ENCODE measurements at places on chromosomes 16 and 17.

DNA sequence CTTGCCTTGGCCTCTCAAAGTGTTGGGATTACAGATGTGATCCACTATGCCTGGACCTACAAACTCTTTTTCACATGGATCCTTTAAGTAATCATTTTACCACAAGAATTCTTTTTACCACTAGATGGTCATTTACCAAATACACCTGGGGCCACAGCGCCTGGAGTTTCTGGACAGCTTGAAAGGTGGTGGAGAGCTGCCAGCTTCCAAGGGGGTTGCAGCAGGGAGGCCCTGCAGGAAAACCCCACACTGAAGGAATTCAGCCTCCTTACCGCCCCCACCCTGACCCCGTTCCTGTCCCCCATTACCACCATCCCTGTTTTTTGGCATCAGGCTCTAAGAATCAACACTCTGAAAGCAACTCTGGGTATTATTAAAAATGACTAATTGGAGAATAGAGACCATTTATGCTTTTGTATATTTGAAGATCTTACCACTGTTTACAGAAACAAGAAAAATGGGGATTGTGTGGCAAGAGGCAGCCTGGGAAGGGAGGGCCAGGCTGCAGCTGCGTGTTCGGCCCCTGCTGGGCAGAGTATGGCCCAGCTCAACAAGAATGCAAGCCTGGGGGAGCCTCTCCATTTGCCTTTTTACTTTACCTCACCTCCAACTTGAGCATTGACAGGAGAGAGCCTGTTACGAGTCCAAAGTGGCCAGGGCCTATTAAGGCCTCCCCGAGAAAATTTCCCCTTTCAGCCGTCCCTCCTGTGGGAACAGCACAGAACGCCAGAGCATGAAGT lies 209.9 kb downstream of the ZFHX3 start:
- peak; percentile 56 for DNase-seq

- DNase-seq = peak; percentile 43
Observed at GRCh38 chr16:27436921-27437650, 35.1 kb downstream of the IL21R start.

GRCh38 chr17:50079334-50080095 lies 15.6 kb upstream of the PDK2 start:
- DNase-seq = peak; percentile 88

GRCh38 chr17:3630781-3631180 lies 5.3 kb downstream of the SHPK start:
- no peak for DNase-seq

DNA sequence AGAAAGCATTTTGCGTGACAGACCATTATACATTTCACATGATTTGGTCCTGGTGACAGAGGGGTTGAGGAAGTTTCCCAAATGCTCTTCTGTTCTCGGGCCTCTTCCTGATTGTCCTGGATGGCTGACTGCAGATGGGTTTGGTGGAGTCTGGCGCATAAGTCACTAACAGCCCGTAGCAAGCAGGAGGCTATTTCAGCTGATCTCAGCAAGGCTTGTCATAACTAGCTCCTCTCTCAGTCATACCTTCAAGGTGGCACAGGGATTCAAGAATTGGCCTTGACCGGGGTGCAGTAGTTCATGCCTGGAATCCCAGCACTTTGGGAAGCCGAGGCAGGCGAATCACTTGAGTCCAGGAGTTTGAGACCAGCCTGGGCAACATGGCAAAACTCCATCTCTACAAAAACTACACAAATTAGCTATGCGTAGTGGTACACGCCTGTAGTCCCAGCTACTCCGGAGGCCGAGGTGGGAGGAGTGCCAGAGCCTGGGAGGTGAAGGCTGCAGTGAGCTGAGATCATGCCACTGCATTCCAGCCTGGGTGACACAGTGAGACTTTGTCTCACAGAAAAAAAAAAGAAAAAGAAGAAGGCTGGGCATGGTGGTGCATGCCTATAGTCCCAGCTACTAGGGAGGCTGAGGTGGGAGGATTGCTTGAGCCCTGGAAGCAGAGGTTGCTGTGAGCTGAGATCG lies 68.9 kb upstream of the HAS3 start:
- DNase-seq = no peak

DNA sequence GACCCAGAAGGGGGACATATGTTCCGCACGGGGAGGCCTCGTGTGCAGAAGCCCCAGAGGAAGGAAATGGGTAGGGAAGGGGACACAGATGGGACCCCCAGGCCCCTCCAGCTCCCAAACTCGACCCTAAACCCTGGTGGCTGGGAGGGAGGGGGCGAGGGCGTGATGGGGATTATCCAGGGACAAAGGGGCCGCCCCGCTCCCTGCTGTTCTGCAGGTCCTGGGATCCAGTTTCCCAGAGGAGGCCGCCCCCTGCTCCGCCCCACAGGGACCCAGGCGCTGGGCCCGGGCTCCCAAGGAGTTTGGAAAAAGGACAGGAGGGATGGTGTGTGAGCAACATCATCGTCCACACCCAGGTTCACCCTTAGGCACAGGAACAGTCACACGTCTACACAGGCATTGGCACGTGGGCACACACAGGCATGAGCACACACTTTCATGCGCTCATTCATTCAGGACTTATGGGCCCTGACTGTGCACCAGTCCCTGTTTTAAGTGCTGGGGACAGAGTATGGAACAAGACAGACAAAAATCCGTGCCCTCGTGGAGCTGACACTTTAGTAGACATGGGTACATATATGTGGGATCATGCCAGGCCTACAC lies 12.8 kb upstream of the FBXL19 start:
- DNase-seq = peak; percentile 90

DNA sequence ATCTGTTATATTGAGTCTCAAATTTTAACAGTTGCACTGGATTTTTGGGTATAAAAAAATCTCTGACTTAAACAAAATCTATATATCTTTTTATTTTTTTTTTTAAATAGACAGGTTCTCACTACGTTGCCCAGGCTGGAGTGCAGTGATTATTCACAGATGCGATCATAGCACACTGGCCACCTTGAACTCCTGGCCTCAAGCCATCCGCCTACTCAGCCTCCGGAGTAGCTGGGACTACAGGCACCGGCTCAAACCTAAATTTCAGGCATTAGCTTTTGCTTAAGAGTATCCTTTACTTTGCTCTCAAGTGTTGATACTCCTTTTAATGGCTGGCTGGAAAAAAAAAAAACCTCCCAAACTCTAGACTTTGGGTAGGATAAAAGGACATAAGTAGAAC lies 61.6 kb downstream of the RPGRIP1L start:
- DNase-seq = no peak

- no peak for DNase-seq
Observed at GRCh38 chr16:3377917-3378316, 22.2 kb downstream of the OR2C1 start.

DNA sequence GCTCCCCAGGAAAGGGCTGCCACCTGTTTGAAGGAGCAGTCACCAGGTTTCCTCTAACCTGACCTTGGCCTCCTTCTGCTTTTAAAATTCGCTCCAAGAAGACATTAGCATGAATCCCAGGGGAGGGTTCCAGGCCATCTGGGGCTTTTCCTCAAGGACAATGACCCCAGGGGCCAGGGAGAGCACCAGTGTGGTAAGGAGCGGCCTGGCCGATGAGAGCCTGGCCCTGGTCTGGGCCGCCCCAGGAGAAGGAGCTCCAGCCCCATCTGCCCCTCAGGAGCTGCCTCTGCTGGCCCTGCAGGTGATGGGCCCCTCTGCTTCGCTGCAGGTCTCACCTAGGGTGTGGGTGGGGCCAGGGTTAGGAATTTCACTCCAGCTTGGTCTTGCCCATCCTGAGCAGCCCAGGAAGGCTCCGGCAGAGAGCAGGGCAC lies 209.2 kb upstream of the TNRC6C start:
- DNase-seq = no peak

DNA sequence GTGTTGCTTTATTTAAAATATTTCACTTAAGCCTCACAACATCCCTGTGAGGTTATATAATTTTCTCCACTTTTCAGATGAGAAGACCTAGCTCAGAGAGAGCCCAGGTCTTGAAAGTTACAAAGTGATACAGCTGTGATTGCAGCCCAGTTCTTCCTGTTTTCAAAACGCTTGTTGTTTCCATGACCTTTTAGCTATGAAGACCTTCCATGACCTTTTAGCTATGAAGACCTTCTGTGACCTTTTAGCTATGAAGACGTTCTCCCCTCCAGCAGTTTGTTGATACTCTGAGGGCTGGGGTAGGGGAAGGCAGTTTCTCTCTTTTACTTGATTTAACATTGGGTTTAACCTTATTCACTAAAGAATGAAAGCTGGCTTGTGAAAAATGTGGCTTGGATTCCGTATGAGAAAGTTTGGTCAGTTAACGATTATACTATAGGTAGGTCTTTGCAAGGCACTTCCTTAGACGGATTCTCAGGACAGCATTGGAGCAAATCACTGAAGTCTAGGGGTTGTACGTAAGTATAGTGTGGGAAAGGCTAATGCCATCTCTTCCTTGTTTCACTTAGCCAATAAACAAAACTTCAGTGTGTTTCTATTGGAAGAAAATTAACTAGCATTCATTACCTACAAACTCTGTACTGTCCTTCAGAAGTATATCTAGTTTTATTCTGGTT lies 20.7 kb downstream of the PHKB start:
- DNase-seq = no peak

- DNase-seq = no peak
Observed at GRCh38 chr17:9355846-9356245, 219.8 kb downstream of the STX8 start.

GRCh38 chr16:61002479-61003204 lies 1033.6 kb downstream of the CDH8 start:
- DNase-seq = no peak

- DNase-seq = no peak
Observed at GRCh38 chr17:46929413-46929812, 6.5 kb downstream of the GOSR2 start.

GRCh38 chr16:54365990-54366634 lies 79.5 kb upstream of the IRX3 start:
- no peak for DNase-seq

DNA sequence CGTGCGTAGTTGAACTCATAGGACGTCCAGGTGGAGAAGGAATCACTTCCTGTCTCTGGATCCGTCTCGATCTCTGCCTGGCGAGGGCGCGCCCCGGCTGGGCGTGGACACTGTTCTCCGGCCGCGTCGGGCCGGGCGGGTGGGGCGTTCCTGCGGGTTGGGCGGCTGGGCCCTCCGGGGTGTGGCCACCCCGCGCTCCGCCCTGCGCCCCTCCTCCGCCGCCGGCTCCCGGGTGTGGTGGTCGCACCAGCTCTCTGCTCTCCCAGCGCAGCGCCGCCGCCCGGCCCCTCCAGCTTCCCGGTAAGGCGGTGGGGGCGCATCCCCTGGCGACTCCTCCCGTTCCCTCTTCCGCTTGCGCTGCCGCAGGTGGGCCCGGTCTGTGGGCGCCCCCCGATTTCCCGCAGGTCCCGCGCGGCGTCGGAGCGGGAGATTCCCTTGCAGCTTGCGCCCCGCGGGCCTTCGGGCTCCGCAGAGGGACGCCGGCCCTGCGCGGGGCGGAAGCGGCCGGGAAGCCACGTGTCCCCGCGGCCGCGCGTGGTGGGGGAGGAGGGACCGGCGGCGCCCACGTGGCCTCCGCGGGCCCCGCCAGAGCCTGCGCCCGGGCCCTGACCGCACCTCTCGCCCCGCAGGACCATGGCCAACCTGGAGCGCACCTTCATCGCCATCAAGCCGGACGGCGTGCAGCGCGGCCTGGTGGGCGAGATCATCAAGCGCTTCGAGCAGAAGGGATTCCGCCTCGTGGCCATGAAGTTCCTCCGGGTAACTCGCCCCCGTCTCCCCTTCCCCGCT lies at the start of gene NME2:
Gene NME2, plus strand, starts transcription at position 214 of the 789 bp plus-strand sequence. Its CDS starts 420 bp downstream, at position 634.
- DNase-seq = peak; percentile 82

GRCh38 chr17:82702231-82702927 lies 3.9 kb upstream of the RAB40B start:
- DNase-seq = no peak

Data from lower leg skin (tissue), 4 donors.